ENCODE measurements at places on chromosomes 6 and 20.

- DNase-seq, result no peak
Observed at GRCh38 chr6:8628063-8628462, 192.7 kb upstream of the SLC35B3 start.

- DNase-seq, result no peak
Observed at GRCh38 chr20:56843386-56843785, 214.3 kb downstream of the TFAP2C start.

GRCh38 chr6:48429021-48429420 lies 318.0 kb upstream of the PTCHD4 start:
- DNase-seq, result no peak

GRCh38 chr20:47669152-47669425 lies 116.2 kb downstream of the SULF2 start:
- no peak for DNase-seq

DNA sequence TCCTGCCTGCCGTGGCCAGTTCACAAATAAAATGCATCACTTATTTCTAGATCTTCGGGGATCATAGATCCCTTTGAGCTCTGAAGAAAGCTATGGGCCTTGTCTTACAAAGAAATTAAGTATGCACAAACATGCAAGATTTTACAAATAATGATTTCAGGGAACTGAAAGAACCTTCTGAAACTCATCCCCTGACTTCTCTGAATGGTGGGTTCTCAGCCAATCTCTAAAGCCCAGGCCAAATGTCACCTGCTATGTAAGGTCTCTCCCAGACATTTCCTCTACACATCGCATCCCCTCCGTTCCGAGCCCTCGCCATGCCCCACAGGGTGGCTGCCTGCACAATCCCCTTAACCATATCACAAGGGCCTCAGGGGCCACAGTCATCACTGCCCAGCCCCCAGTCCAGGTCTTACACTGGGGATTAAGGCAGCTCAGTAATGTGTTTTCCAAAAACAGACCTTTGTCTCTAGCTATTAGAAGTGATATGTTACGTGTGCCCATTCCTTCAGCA lies 16.1 kb upstream of the ANKRD60 start:
- DNase-seq, result no peak

GRCh38 chr6:14985366-14985765 lies 260.5 kb upstream of the JARID2 start:
- no peak for DNase-seq

All from stimulated activated CD4-positive, alpha-beta T cell treated with anti-CD3 and anti-CD28 coated beads, Interleukin-15, amount 100 ng/mL, for 1 hour (primary cell).